ENCODE measurements at places on chromosomes 16 and 17. TPM values are rescaled to one million over a fixed set of nuclear protein-coding genes. Genes with fewer than 3 reads are reported as not detected.
A peak's percentile ranks its signal among the peaks of the same experiment; 100 is the strongest.

GRCh38 chr17:11109106-11109505 is 131.9 kb upstream of the SHISA6 start:
- no peak for DNase-seq
- no peaks in the 10 kb centered on the region for H3K27me3 ChIP-seq
- no peaks in the 10 kb centered on the region for H3K36me3 ChIP-seq

Gene ABHD15
- total RNA-seq, result 9.8 TPM

GRCh38 chr17:34364751-34365150 is 1.7 kb upstream of the CCL1 start:
- H3K27ac ChIP-seq, result no peak overlapping the region
- peaks cover 7% of the 10 kb centered on the region for H3K4me1 ChIP-seq
- DNase-seq, result no peak
- no peaks in the 10 kb centered on the region for H3K36me3 ChIP-seq
- H3K27me3 ChIP-seq, result peaks cover 23% of the 10 kb centered on the region

Gene CLEC18A
- 0.44 TPM for total RNA-seq

GRCh38 chr17:80289616-80290015 is 29.0 kb downstream of the RNF213 start:
- DNase-seq, result no peak
- no peaks in the 10 kb centered on the region for H3K27me3 ChIP-seq
- H3K36me3 ChIP-seq, result peaks cover 66% of the 10 kb centered on the region
- H3K4me3 ChIP-seq, result no peak overlapping the region
- H3K4me1 ChIP-seq, result peaks cover 4% of the 10 kb centered on the region

DNA sequence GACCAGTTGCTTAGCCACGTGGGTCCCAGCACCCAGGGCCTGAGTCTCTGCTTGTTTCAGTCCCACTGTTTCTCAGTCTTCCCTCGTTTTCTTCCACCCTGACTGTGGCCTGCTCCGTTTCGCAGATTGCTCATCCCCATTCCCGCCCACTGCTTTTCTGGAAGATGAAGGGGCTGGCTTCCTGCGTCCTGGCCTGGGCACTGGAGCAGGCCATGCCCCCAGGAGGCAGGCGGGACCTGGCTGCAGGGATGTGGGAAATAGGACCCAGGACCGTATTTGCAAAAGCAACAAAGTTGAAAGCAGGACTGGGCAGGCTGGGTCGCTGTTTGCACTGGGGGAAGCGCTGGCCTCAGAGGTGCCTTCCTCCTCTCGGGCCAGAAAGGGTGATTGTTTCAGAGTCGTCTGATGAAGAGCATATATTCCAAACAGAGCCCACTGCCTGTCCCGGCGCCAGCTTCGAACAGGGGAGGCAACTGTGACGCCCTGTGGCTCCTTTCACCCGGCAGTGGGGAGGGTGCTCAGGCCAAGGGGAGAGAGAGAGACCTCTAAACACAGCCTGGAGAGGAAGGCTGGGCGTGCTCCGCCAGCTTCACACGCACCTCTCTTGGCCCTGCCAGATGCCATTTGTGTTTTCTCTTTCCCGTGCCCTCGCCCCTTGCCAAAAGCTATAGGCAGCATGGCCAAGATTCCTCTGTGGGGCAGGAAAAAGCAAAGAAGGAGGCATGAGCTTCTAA is 108.6 kb downstream of the CMIP start:
- peaks cover 50% of the 10 kb centered on the region for H3K4me1 ChIP-seq
- H3K27me3 ChIP-seq, result no peaks in the 10 kb centered on the region
- no peak overlapping the region for H3K27ac ChIP-seq

Gene ANKS4B
- not detected for total RNA-seq

DNA sequence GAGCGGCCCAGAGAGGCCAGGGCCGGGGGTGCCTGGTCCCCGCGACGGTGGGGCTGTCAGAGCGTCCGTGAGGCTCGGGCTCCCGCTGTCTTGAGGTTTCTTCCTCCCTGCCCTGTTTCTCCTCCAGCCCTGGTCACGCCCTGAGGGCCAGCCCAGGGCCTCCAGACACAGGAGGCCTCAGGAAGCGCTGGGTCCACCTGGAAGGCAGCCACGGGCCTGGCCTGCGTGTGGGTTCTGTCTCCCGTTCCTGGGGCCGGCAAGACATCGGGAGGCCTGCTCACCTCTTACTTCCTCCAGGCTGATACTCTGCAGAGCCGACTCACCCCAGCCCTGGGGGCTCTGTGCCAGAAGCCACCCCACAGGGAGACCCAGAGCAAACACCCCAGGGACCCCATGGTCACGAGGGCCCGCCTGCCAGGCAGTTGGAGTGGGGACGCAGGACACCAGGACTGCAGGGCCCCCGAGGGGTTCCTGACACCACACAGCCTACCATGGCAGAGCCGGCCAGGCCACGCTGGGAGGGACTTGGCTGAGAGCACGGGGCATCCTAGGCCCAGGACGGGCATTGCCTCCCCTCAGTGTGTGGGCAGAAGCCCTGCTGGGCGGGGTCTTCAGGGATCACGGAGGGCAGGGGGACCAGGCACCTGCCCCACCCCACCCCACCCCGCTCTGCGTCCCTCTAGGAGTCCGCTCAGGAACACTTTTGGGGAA is 18.9 kb upstream of the CACNA1H start:
- H3K4me3 ChIP-seq, result no peak overlapping the region
- H3K36me3 ChIP-seq, result no peaks in the 10 kb centered on the region
- H3K27me3 ChIP-seq, result peaks cover 3% of the 10 kb centered on the region
- no peaks in the 10 kb centered on the region for H3K4me1 ChIP-seq
- no peak overlapping the region for H3K27ac ChIP-seq

Gene SCGB1C2
- not detected for total RNA-seq

DNA sequence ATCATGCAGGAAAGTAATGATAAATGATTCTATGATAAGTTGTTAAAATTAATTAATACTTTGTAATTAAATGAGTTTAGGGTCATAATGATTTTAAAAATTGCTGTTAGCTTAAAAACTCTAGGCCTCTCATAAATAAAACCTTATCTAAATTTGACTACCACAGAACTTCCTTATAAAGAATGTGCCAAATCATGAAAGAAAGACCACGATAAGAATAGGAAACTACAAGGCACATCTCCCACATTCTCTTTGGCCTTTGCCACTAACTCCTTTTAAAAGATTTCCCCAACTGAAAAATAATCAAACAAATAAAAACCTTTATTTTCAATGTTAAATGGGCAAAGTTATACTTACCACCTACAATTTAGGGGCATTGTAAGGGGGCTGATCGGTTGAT is 164.6 kb upstream of the C17orf78 start:
- no peak overlapping the region for H3K27ac ChIP-seq
- no peak for DNase-seq
- H3K27me3 ChIP-seq, result no peaks in the 10 kb centered on the region
- peaks cover 24% of the 10 kb centered on the region for H3K36me3 ChIP-seq
- H3K4me1 ChIP-seq, result no peaks in the 10 kb centered on the region
- H3K4me3 ChIP-seq, result no peak overlapping the region

- H3K27ac ChIP-seq, result peak overlapping the region; percentile 44
- H3K36me3 ChIP-seq, result peaks cover 1% of the 10 kb centered on the region
- peak; percentile 31 for DNase-seq
- peaks cover 19% of the 10 kb centered on the region for H3K4me1 ChIP-seq
- H3K4me3 ChIP-seq, result peak overlapping the region; percentile 76
- no peaks in the 10 kb centered on the region for H3K27me3 ChIP-seq
These were observed 2.6 kb downstream of the AXIN2 start for GRCh38 chr17:65558683-65559460.
